Natural killer cell treated with Interleukin-12 subunit alpha and Interleukin-12 subunit beta and Interleukin-15 and Interleukin-18, amount 100 ng/mL, for 72 hours (primary cell): ENCODE measurements at places on chromosomes 2 and 18. TPM values are rescaled to one million over a fixed set of nuclear protein-coding genes. Genes with fewer than 3 reads are reported as not detected.

Gene STARD6
- not detected for total RNA-seq

DNA sequence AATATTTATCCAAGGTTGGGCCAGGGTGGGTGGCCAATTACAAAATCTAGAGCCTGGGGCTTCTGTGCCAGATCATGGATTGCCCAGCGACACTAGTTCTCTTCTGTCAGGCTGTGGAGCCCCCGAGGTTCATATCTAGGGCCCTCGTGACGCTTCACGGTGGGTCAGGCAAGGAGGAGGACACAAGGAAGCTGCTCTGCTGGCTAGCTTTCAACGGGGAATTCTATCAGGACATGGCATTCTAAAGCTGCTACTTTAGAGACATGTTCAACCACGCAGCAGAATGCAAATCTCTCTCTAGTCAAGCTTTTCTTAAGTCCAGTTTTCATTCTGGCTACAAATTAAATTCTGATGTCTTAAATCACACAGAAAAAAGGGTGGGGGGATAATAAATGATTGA is 180.2 kb downstream of the THADA start:
- peaks cover 4% of the 10 kb centered on the region for H3K4me1 ChIP-seq
- H3K36me3 ChIP-seq = peaks cover 5% of the 10 kb centered on the region
- H3K27me3 ChIP-seq = no peaks in the 10 kb centered on the region
- H3K27ac ChIP-seq = no peak overlapping the region
- no peak overlapping the region for H3K4me3 ChIP-seq

DNA sequence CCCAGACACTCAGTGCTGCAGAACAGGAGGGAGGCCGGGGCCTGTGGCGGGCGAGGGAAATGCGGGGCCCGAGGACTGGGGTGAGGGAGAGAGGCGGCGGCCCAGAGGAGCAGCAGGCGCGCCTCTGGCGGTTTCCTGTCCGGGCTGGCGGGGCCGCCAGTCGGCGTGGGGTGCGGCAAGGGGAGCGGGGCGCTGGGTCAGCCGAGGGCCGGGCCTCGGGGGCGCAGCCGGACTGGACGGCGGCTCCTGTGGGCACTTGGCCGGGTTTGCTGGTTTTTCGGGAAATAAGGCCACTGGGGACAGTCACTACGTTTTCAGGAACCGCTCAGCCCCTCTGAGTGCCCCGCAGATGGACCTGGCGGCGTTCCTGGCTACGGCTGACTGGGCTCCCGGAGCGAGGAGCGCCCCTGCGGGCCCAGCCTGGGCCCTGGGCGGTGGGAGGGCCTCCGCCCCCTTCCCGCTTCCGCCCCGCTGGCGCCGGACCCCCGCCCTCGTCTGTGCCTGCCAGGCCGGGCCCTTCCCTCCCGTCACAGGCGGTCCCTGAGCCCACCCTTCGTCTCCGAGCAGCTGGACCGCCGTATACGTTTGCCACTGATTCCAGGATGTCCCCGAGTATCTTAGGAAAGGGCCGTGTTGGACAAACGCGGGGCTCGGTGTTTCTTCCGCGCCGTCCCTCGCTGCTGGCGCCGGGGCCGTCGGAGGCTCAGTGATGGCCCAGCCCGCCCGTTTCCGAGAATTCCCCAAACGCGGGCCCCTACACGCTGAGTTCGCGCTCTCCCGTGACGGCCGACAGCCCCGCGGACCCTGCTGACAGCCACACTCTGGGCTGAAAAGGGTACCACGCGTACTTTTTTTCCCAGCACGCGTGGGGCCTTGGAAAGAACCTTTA is 84.6 kb downstream of the FAM210A start:
- no peaks in the 10 kb centered on the region for H3K36me3 ChIP-seq
- no peak for DNase-seq
- peaks cover 4% of the 10 kb centered on the region for H3K27me3 ChIP-seq
- H3K27ac ChIP-seq = peak overlapping the region; percentile 16
- H3K4me1 ChIP-seq = peaks cover 10% of the 10 kb centered on the region

DNA sequence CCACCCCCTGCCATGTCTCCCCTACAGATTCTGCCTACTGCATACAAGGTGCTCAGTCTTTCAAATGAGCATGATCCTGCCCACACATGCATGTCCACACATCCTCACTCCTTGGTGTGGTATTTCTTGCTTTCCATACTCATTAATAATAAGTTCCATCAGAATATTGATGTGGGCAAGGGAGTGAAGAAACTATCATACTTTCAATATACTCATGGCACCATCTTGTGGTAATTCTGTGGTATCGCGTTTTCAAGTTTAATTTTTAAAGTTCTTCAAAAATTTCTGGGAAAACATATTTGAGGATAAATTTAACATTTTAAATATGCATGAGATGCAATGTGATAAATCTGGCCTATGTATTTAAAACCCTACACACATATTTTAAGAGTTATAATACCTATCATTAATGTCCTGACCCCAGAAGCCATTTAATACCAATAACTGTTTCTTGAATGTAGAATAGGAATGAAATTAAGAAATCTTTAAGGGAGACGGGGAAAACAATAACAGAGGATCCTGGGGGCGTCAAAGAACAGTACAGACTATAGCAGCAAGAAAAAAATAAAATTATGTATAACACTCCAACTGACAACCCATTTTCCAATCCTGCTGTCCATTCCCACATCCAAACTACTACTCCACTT is 110.1 kb downstream of the ZNF385B start:
- H3K4me1 ChIP-seq = no peaks in the 10 kb centered on the region
- no peak for DNase-seq
- no peak overlapping the region for H3K4me3 ChIP-seq
- H3K27ac ChIP-seq = no peak overlapping the region

DNA sequence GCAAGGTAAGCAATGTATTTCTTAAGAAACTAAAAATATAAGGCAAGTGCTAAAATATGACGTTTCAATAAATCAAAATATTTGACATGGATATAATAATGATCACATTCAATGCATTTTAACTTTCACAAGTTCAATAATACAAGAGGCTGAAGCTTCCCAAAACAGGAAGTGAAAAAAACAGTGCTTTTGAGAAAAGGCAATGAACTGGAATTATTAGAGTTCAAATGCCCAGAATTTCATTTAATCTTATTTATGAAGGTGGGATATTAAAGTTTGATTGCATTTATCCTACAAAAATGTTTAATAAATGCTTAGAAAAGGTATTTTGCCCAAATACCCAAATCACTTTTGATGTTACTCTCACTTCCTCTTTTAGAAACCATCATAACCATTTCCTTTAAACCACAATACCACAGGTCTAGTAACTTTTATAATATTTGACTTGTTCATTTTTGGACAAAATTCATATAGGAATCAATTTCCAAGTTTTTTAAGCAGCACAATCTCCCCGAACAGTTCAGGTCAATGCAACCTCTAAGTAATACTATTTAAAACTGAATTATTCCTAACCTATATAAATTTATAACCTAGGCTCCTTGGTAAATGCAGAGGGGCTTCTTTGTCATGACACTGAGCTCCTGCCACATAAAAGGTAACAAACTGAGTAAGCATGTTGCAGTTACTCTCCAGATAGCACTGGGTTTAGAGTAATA is 2.1 kb downstream of the NCKAP1 start:
- peak overlapping the region; percentile 47 for H3K27ac ChIP-seq
- H3K4me1 ChIP-seq = peaks cover 25% of the 10 kb centered on the region
- H3K27me3 ChIP-seq = peaks cover 61% of the 10 kb centered on the region
- no peaks in the 10 kb centered on the region for H3K36me3 ChIP-seq
- H3K4me3 ChIP-seq = peak overlapping the region; percentile 82
- DNase-seq = no peak

Gene UGT1A7
- not detected for total RNA-seq

Gene TRIM43
- not detected for total RNA-seq

DNA sequence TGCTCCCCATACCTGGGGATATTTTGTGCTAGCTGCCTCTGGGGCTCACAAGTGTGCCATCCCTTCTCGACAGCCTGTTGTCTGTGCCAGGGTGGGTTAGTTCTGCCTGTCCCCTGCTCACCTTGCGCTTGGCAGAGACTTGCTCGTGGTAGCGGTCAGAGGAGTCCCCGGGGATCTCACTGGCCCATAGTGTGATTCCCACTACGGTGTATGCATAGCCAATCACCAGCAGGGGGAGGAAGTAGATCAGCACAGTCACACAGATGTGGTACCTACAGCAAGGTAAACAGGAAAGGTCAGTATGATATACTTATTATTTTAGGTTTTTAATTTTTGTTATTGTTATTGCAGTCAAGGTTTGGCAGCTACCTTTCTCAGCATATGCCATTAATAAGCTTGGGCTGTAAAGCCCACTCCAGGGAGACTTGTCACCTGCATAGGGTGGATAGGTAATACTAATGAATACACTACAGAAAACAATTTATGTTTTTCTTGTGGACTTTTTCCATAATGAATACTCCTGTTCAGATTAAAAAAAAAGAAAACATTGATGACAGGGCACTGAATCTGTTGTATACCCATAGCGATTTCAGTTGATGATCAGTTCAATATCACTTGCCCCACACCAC is 95.2 kb downstream of the POLE4 start:
- H3K36me3 ChIP-seq = no peaks in the 10 kb centered on the region
- peaks cover 6% of the 10 kb centered on the region for H3K27me3 ChIP-seq
- no peak for DNase-seq
- no peak overlapping the region for H3K4me3 ChIP-seq

DNA sequence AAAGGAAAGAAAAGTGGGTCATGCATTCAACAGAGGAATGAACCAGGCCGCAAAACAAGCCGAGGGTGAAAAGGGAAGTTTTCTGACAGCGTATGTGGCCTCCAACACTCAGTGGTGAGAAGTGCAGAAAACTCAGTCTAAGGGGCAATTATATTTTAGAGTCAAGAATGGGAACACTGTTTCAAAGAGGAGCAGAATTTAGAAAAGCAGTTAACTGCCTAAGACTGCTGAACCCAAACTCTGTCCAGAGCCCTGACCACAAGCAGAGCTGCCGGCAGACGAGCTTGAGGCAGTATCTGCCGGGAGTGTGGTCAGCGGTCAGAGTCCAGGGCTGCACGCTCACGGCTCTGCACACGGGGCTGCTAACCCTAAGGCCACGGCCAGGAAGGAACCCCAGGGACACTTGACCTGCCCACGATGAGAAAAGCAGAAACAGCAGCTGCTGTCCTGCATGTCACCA is 347.0 kb upstream of the ID2 start:
- peak overlapping the region; percentile 85 for H3K27ac ChIP-seq
- peak; percentile 78 for DNase-seq
- no peaks in the 10 kb centered on the region for H3K27me3 ChIP-seq
- peak overlapping the region; percentile 84 for H3K4me3 ChIP-seq

Gene C1QL2
- not detected for total RNA-seq

- DNase-seq = peak; percentile 67
- peaks cover 48% of the 10 kb centered on the region for H3K4me1 ChIP-seq
- H3K27me3 ChIP-seq = no peaks in the 10 kb centered on the region
- H3K4me3 ChIP-seq = no peak overlapping the region
Observed at GRCh38 chr2:68423966-68424650, 43.0 kb downstream of the FBXO48 start.
